ENCODE measurements at places on chromosomes 1 and 21.

DNA sequence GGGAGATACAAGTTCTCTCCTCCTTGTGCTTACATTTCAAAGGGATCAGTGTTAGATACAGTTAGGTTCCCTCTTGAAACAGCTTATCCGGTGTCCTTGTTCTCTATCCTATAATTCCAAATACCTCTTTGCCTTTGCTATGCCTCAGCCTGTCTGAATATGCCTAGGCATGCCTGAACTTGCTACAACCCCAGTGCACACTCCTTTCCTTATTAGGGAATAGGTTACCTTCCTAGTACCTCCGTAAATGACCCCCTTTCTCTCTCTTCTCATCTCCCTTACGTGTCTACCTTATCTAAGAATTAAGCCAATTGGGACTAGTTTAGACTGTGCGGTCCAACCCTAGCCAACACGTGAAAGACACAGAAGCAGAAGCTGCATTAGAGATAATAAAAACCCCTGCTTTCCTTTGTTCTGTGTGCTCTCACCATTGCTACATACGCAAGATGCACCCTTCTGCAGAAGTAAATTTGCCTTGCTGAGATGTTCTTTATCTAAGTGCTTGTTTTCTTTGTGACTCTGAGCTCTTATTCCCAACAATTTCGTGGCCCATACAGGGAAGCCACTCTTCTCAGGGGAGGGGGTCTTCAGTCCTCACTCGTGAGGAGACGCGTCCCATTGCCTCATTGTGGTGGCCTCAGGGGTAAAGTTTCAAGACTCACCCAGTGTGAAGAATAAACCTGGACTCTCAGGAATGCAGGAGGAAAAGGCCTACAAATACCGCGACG, 802.1 kb downstream of the PLA2G4A start:
- DNase-seq, result no peak

DNA sequence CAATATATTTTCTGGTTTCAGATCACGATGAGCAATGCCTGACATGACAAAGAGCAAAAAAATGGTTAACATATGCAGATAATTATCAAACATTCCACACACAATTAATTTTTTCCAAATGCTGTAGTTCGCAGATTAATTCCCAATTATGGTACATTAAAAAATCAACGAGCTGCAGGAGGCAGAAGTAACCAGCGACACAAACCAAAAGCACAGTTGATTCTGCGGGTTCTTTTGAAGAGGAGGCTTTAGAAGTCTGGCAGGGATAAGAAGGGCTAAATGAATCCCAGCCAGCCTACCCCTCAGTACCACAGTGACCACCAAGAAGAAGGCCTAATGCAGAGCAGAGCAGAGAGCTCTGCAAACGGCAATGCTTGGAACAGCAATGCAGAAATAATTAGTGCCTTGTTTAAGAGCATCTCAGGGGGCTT, 17.0 kb upstream of the KNCN start:
- DNase-seq, result no peak

DNA sequence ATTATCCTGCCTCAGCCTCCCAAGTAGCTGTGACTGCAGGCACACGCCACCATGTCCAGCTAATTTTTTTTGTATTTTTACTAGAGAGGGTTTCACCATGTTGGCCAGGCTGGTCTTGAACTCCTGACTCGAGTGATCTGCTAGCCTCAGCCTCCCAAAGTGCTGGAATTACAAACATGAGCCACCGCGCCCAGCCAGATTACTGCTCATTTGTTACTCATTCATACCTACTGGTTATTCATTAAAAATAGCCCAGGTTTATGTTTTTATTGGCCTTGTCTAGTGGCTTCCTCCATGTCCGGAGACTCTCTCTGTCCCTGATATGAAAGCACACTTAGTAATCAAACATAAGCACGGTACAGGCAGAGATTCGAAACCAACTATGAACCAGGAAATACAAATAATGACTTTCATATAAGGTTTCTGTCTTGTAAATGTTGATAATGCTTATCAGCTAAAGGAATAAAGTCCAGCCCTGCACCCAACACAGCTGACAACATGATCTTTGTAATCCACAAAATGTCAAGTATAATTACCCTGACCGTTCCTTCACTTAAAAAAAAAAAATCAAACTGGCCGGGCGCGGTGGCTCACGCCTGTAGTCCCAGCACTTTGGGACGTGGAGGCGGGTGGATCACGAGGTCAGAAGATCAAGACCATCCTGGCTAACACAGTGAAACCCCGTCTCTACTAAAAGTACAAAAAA, 50.4 kb upstream of the CXADR start:
- peak; percentile 14 for DNase-seq

DNA sequence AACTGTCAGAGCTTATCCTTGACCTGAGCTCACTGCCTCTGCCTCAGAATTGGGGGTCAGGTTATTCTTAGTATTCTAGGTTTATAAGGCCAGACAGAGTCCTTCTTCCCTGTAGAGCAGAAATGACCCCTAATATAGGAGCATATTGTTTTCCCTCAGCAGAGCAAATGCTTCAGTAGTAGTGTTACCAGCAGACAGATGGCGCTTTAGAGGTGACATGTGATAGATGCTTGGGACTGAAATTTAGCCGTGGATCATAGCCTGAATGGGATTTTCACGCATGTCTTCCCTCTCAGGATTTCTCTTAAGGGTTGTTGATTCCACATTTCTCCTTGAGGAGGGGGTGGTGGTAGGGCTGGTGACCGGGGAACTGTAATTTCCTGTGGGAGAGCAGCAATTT, 24.5 kb downstream of the ADARB1 start:
- DNase-seq, result no peak

- DNase-seq, result no peak
Observed at GRCh38 chr1:15436881-15437442, 1.3 kb upstream of the CTRC start.

DNA sequence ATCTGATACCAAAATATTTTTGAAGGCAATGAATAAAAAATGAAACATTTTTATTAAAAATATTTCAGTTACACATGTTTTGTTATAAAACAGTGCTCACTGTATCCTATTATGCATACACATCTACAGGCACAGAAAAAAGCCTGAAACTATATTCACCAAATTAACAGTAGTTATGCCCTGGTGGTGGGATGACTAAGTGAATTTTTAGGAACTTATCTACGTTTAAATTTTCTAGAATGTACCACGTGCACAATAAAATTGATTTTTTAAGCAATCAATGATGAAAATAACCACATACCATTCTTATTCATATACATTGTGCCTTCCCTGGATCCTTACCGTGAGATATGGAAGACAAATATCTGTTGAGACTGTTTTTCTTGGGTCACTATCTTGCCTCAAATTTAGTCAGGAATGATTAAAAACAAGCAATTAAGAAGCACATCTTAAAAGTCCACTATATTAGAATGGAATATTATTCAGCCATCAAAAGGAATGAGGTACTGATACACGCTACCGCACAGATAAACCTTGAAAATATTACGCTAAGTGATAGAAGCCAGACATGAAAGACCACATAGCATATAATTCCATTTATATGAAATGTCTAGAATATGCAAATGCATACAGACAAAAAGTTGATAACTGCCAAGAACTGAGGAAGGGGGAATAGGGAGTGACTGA, 17.4 kb downstream of the TP53BP2 start:
- no peak for DNase-seq

- no peak for DNase-seq
Observed at GRCh38 chr1:210617293-210617692, 288.6 kb downstream of the HHAT start.

DNA sequence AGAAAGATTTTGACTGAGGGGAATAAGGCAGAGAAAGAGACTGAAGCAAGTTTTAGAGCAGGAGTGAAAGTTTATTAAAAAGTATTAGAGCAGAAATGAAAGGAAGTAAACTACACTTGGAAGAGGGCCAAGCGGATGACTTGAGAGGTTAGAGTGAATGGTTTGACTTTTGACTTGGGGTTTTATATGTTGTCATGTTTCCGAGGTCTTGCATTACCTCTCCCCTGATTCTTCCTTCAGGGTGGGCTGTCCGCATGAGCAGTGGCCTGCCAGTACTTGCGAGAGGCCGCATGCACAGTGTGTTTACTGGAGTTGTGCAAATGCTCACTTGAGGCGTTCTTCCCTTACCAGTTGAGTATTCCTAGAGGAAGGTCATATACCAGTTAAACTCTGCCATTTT, 13.0 kb upstream of the DENND2D start:
- DNase-seq, result no peak

- DNase-seq, result no peak
Observed at GRCh38 chr1:231923491-231924041, 297.0 kb downstream of the DISC1 start.

- no peak for DNase-seq
Observed at GRCh38 chr21:28688381-28688780, 304.3 kb downstream of the LTN1 start.

GRCh38 chr1:156804572-156805243, 11.9 kb downstream of the SH2D2A start:
- DNase-seq, result no peak

DNA sequence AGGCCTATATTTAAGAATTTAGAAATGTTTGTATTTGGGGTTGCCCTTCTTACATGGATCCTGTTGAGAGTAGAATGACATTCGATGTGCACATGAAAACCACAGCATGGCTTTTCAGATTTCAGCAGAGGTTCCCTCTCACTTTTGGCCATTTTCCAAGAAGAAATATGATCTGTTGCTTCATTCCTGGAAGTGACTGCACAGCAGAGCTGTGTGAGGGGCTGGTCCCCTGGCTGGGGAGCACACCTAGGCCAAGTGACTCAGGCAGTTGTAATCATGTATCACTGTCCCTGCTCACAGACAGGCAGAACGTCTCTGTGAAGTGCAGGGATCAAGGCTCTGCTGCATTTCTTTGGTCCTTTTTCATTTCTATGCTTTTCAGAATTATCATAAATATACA, 32.3 kb downstream of the AGT start:
- DNase-seq, result no peak

GRCh38 chr1:28779751-28780408, 32.1 kb upstream of the OPRD1 start:
- no peak for DNase-seq

GRCh38 chr1:6245086-6245868, 1.3 kb downstream of the HES3 start:
- DNase-seq, result peak; percentile 85

DNA sequence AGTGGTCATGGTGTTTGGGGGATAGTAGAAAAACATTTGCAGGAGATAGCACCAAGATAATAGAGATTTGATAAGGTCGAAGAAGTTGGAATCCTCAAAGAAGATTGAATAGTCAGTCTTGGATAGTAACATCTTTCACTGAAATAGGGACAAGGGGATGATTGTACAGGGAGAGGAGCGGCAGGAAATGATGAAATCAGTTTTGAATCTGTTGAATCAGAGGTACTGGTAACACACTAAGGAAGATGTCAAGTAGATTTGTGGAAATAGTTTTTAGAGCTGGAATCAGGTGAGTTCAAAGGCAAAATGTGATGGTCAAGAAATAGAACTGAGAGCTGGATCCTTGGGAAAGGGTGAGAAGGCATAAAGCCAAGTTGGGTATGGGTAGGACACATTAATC, 26.5 kb downstream of the CAP1 start:
- peak; percentile 44 for DNase-seq

GRCh38 chr21:25496825-25497482, 110.3 kb downstream of the MRPL39 start:
- no peak for DNase-seq

DNA sequence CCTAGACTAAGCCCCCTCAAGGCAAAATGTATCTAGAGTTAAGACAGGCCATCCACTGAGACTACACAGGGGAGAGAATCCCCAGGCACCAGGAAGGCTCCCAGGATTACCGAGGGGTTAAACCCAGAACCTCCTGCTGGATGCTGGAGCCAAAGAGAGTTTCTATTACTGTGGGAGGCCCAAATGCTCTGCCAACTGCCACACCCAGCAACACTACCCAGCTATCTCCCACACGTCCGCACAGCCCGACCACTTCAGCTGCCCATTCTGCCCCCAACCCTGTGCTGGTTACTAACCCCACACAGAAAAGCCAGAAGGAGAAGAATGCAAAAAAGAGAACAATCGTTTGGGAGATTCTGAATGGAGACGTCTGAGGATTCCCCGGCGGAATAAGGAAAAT, 63.6 kb downstream of the CD46 start:
- no peak for DNase-seq

- DNase-seq, result peak; percentile 64
Observed at GRCh38 chr1:59062743-59063142, 234.2 kb upstream of the FGGY start.

DNA sequence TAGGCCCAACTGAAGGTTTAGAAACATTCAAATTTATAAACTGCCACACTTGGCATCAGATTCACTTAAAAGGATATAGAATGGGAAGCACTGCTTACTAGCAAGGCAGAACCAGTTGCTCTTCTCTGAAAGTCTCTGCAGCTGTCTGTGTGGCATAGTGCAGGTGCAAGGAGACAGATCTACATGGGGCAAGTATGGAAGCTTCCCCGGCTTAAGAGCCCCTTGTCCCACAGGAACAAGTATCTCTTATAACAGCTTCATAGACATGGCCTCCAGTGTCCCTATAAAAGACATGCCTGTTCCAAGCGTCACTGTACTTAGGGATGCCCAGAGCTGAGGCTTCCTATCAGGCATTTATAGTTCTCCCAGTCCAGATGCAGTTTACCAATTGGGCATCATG, 26.5 kb downstream of the ZBTB8B start:
- DNase-seq, result no peak

DNA sequence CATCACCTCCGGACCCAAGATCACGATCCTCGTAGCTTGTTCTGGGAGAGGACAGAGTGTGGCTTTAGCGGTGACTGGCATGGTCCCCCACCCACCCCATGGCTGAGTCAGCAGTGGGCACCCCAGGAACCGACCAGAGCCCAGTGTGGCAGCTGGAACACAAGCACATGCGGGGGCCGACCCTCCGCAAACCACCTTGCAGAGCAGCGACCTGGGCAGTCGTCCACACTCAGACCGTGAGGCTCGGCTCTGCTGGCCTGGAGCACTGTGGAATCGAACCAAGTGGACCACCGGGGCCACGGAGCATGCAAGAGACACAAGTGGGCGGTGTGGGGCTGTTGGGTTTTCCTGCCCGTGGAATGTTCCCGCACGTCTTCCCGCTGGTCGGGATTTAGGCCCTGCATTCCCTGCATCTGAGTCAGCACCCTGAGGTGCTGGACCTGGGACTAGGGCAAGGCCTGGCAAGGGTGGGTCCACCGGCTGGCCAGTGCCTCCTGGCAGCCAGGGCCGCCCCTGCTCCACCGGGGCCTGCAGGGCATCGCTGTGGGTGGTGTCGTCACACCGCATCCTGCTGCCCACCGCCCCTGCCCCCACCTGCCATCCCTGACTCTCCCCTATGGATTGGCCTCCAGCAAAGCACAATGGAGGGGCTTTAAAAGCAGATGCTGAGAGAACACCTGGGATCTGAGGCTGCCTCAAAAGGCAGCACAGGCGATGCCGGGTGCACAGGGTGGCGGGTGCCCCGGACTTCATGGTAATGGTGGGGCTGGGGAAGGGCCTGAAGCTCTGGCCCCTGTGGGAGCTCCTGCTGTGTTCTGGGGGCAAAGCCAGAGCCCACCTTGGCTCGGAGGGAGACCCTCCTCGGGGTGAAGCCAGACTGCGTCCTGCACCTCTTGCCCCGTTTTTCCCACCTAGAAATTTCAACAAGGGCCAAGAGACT, 18.5 kb downstream of the MORN1 start:
- peak; percentile 80 for DNase-seq

- peak; percentile 22 for DNase-seq
Observed at GRCh38 chr21:44012474-44013379, 618 bp downstream of the TRAPPC10 start.

GRCh38 chr1:238153939-238154338, 263.2 kb upstream of the ZP4 start:
- no peak for DNase-seq
